Frontal cortex (tissue), 4 donors: ENCODE measurements at places on chromosomes 16 and 17.

DNA sequence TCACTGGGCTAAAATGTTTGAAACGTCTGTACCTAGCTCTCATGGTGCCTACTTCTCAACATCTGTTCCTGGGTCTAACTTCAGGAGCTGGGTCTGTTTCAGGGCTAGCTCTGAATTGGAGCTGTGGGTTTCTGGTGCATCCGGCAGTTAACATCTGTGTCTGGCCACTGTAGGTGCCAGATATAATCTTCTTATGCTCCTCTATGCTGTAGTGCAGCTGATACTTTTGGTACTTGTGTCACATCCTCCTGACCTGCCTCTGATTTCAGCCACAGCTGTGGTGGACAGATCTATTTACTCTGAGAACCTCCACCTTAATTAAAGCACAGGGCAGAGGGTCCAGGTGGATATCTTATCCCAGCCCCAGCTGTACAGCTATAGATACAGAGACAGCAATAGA is 496.5 kb upstream of the CDH11 start:
- DNase-seq, result no peak

DNA sequence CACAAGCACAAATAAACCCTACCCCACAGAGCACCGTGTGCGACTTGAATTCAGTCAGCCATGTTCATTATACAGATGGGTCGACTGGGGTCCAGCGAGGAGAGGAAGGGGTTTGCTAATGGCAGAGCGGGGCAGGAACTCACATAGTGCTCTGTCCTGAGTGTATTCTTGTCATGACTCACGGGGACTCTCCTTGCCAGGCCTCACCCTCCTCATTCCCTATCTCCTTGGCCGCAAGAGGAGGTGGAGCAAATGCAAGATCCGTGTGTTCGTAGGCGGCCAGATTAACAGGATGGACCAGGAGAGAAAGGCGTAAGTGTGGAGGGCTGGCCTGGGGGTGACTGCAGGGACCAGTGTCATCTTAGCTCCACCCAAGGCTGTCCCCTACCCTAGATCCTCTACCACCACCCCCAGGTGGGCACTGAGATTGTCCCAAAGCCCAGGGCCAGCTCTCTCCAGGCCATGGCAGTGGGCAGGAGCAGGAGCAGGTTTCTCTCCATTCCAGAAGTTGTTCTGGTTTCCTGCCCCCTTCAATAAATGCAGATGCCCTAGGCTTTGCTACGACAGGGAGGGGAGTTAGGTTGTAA is 29.4 kb downstream of the SLC12A3 start:
- DNase-seq, result no peak

DNA sequence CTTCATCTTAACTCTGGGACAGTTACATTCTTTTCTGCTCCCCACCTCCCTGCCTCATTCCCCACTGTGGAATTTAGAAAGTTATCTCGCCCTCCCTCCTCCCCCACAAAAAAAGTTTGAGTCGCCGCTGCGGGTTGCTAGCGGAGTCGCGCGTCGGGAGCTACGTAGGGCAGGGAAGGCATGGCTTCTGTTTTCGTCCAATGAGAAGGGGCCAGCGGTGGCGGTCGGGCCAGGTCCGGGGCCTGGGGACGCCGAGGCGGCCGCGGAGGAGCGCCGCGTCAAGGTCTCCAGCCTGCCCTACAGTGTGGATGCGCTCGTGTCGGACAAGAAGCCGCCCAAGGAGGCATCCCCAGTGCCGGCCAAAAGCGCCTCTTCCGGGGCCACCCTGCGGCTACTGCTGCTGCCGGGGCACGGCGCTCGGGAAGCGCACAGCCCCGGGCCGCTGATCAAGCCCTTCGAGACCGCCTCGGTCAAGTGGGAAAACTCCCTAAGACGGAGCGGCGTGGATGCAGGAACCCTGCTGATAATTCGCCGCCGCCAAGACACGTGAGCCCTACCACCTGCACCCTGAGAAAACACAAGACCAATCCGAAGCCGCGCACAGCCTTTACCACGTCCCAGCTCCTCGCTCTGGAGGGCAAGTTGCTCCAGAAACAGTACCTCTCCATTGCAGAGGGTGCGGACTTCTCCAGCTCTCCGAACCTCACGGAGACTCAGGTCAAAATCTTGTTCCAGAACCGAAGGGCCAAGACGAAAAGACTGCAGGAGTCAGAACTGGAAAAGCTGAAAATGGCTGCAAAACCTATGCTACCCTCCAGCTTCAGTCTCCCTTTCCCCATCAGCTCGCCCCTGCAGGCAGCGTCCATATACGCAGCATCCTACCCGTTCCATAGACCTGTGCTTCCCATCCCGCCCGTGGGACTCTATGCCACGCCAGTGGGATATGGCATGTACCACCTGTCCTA is 8.9 kb downstream of the OR4D1 start:
- peak; percentile 46 for DNase-seq

DNA sequence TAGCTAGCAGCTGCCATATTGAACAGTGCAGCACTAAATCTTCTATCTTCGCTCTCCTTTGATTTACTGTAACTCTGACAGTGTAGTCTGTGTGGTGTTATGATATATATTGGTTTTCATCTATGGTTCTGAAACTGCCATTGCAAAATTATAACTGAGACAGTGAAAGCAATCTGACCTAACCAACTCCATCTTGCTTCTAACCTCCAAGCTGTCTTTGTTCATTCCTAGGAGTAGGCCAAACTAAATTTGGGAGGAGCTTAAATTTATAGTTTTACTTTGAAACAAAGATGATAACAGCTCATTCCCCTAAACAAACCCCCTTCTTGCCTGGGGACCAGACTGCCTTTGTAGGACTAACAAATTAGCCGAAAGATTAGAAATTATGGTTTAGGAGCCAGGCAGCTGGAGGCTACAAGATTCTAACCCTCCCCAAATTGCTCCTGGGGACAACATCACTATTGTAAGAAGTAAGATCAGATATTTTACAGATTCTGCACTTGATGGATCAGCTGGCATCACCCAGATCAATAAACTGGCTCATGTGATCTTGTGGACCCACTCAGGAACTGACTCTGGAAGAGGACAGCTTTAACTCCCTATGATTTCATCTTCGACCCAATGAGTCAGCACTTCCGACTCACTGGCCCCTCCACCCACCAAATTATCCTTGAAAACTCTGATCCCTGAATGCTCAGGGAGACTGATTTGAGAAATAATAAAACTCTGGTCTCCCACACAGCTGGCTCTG is 47.0 kb upstream of the FBXO47 start:
- DNase-seq, result no peak

DNA sequence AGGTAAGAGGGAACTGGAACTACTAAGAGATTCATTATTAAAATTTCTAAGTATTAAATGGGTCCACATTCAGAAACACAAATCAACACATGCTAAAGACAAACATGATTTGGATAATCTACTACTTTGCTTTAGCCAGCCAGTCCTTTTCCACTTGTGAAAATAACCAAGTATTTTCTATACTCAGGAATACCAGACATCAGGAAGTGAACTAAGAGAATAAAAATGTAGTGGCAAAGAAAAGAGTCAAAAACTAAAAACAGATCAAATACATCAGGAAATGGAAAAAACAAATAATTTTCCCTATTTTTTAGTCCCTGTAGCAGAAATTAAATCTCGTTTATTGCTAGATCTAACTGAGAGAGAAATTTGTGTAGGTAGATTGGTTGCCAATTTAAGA is 78.0 kb downstream of the MYO1D start:
- no peak for DNase-seq

- no peak for DNase-seq
These were observed 94.1 kb downstream of the OMG start for GRCh38 chr17:31202968-31203367.

DNA sequence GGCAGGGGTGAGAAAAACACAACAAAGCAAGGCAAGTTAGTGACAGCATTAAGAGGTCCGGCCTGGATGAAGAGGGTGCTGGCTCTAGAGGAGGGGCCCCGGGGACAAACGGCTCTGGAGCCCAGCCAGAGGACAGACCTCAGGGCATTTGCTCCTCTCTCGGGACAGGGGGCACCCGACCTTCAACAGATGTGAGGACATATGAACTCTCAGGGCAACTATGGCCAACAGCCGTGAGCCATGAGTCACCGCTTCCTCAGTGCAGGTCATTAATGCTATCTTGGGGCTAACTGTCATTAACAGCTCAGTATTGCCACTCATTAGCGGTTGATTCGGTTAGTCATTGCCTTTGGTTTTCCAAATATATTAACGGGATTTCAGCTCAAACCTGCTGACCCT is 9.7 kb upstream of the ARL5C start:
- DNase-seq, result no peak

DNA sequence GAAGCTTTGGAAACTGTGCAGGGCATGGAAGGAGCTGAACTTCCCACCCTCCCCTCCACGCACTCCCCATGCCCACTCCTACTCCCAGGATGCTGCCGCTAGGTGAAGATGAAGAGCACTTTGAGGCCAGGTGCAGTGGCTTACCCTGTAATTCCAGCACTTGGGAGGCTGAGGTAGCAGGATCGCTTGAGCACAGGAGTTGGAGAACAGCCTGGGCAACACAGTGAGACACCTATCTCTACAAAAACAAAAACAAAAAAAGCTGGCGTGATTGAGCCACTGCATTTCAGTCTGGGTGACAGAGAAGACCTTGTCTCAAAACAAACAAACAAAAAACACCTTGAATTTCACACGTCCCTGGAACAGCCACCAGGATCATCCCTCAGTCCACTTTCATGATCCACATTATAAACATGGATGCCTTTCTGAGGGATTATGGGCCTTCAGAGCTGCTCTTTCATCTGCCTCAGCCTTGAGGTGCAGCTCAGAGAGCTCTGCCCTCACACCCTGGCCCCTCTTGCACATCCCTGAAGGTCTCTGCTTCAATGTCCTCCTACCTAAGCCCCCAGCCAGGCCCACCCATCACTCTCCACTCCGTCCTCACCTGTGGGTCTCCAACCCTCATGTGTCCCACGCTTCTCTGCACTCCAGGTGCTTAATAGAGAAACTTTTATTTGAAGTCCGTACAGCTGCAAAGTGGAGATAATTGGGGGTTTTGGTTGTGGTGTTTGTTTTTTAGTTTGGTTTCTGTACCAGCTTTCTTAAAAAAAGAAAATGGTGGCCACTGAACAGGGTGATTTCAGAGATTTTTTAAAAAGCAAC is 25.8 kb downstream of the PHB1 start:
- no peak for DNase-seq

DNA sequence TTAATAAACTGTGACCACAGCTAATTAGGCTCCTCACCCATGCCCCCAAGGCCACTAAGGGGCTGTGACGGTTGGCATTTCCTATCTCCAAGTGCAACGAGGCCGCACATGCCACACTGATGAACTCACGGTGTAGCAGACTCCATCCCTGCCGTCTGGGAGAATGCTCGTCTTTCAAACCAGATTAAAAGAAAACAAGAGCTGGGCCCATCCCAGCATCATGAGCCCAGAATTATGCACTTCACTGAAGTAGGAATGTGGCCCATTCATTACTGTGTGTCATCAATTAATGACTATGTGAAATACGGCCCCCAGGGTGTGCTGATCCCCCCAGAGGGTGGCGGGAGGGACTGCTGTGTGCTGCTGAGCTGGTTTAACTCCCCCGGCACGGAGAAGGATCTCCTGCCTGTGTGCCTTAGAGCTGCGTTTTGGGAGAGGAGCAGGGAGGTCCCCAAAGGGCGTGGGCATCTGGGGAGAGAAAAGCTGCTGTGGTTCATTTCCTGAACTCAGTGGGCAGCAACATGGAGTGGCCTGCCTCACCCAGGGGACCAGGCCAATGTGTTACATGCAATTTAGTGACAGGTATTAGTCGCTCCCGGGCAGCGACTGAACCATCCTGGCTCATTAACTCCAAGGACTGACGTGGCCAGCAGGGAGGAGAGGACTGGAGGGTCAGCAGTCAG is 194.5 kb downstream of the FOXL1 start:
- no peak for DNase-seq

GRCh38 chr17:3935140-3935542 is 18.9 kb upstream of the P2RX1 start:
- no peak for DNase-seq

- no peak for DNase-seq
These were observed 52.1 kb upstream of the ZNF750 start for GRCh38 chr17:82891911-82892310.

DNA sequence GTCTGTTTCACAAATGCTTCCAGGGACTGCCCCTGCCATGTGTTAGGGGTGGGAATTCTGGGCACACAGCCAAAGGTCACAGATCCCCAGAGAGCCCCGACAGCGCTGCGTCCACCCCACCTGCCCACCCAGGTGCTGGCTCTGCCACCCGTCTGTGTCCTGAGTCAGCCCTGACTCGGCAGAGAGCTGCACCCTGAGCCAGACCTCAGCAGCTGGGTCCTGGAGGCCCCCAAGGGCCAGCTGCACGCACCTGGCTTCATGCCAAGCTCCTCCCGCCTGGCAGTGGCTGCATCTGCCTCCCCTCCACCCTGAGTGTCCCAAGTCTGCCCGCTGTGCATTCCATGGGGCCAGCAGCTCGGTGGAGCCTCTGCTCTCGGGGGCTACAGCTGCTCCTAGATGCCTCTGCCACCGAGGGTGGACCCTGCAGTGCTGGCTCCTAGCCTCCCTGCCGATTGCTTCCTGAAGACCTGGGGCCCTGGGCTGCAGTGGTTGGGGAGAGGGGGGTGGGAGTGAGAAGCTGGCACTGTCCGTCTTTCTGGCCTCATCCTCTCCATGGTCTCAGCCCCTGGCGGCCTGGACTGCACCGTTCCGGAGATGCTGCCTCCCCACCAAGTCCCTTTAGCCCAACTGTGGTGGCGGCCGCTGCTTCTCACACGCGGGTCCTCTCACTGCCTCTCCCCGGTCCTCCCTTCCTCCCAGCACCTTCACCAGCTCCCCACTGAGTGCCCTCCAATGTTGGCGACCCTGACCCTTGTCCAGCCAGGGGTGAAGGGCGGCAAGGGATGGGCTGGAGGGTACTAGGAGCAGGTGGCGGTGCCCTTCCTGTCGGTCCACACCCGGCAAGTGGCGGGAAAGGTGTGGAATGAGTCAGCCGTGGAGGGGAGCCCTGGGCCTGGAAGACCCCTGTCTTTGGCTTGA is 3.0 kb downstream of the SECTM1 start:
- DNase-seq, result no peak

GRCh38 chr17:40366076-40366860 is 1.7 kb upstream of the GJD3 start:
- DNase-seq, result no peak

DNA sequence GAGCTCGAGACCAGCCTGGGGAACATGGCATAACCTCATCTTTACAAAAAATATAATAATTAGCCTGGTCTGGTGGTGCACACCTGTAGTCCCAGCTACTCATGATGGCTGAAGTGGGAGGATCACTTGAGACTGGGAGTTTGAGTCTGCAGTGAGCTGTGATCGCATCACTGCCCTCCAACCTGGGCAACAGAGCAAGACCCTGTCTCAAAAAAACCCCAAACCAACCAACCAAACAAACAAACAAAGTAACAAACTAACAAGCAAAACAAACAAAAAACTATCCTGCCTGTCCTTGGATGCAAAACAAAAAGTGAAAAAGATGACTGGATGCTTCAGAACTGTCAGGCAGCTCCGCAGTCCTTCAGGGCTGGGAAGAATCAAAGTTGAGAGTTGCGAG is 5.7 kb upstream of the NGFR start:
- no peak for DNase-seq

DNA sequence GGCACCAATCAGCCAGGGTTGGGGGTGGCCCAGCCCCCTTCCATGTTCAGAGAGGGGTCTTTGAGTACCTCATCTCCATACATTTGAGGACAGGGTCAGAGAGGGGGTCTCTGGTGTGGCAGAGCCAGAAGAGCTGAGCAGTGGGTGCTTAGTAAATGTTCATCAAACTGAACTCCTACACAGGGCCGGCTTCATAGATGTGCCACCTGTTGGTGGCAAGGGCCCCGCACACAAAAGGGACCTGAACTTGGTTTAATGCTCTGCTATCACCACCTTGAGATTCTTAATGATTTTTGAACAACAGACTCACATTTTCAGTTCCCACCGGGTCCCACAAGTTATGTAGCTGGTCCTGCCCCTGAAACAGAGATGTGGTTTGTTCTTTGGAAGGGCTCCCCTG is 9.0 kb upstream of the C1QL1 start:
- no peak for DNase-seq

- no peak for DNase-seq
These were observed 703.8 kb upstream of the KIF2B start for GRCh38 chr17:53118948-53119347.
